ENCODE measurements at places on chromosomes 6 and 20. TPM values are rescaled to one million over a fixed set of nuclear protein-coding genes. Genes with fewer than 3 reads are reported as not detected.

DNA sequence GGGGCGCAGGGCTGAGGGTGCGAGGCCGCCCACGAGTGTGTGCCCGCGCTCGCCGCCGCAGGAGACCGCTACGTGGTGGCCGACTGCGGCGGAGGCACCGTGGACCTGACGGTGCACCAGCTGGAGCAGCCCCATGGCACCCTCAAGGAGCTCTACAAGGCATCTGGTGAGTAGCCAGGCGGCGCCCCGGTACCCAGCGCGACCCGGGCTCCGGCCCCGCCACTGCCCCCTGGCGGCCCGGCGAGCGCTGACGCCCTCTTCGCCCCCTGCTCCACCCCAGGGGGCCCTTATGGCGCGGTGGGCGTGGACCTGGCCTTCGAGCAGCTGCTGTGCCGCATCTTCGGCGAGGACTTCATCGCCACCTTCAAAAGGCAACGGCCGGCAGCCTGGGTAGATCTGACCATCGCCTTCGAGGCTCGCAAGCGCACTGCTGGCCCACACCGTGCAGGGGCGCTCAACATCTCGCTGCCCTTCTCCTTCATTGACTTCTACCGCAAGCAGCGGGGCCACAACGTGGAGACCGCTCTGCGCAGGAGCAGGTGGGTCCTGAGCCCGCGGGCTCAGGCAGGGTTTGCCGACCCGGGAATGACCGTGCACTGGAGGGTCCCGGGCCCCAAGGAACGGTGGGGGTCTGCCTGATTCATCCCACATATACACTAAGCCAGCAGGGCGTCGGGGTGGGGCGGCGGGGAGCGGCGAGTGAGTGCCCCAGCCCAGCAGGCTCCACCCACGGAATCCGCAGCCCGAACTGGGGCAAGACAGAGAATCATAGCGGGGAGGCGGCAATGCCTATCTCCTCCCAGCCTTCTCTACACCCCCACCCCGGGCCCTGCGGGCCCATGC is 17.4 kb downstream of the HSPA12B start:
- no peak overlapping the region for H3K4me3 ChIP-seq
- no peak for DNase-seq
- H3K27ac ChIP-seq = no peak overlapping the region
- H3K27me3 ChIP-seq = no peaks in the 10 kb centered on the region
- no peaks in the 10 kb centered on the region for H3K36me3 ChIP-seq
- H3K4me1 ChIP-seq = no peaks in the 10 kb centered on the region

GRCh38 chr6:2403546-2403945 is 158.1 kb upstream of the GMDS start:
- H3K27me3 ChIP-seq = no peaks in the 10 kb centered on the region
- H3K27ac ChIP-seq = no peak overlapping the region
- peaks cover 2% of the 10 kb centered on the region for H3K36me3 ChIP-seq
- no peak overlapping the region for H3K4me3 ChIP-seq
- DNase-seq = no peak

GRCh38 chr6:97052896-97053295 is 128.4 kb downstream of the KLHL32 start:
- no peak for DNase-seq
- H3K27ac ChIP-seq = no peak overlapping the region
- no peaks in the 10 kb centered on the region for H3K36me3 ChIP-seq
- peaks cover 2% of the 10 kb centered on the region for H3K4me1 ChIP-seq

DNA sequence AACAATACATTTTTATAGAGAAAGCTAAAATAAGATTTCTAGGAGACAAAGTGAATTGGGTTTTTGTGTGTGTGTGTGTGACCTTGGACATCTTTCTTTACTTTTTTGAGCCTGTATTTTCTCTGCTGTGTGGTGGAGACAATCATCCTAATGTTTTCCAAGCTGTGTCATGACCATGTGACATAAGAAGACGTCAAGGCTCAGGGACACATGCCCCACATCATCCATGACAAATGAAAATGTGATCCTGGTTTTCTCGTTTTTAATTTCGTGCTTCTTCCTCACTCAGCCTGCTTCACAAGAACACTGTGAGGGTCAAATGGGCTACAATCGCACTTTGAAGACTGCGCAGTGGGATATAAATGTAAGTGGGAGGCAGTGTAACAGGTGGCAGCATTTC is 3.9 kb upstream of the BTNL2 start:
- no peak for DNase-seq
- peaks cover 2% of the 10 kb centered on the region for H3K27me3 ChIP-seq
- H3K4me3 ChIP-seq = no peak overlapping the region
- no peaks in the 10 kb centered on the region for H3K36me3 ChIP-seq

DNA sequence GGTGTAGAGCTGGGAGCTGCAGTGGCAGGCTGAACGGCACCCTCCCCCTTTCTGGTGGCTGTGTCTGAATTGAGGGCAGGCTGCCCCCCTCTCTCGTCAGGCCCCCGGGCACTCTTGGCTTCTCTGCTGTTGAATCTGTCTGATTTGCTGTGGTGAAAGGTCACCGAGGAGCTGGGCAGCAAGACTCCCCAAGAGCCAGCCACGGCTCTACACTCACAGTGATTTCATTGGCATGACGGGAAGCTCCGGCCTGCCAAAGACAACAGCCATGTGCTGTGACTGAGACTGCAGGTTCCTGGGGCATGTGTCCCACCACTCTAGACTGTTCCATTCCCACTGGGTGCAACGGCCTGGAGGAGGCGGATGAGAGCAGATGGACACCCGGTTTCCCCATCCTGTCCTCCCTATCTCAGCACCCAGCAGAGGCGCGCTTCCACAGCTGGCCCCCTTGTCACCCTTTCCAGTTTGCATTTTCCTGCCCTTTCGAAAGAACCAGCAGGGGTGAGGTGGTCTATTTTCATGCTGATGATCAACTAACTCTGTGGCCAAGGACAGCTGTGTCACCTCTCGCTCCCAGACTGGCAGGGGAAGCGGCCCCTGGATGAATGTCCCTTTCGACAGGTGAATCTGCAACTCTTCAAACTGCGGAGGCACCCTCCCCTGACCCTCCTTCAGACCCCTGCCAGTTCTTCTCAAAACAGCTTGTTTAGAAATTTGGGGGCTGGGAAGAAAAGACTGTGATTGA is 2.2 kb downstream of the APCDD1L start:
- H3K27ac ChIP-seq = no peak overlapping the region
- no peaks in the 10 kb centered on the region for H3K36me3 ChIP-seq
- no peak overlapping the region for H3K4me3 ChIP-seq
- H3K4me1 ChIP-seq = no peaks in the 10 kb centered on the region
- H3K27me3 ChIP-seq = no peaks in the 10 kb centered on the region
- peak; percentile 88 for DNase-seq

DNA sequence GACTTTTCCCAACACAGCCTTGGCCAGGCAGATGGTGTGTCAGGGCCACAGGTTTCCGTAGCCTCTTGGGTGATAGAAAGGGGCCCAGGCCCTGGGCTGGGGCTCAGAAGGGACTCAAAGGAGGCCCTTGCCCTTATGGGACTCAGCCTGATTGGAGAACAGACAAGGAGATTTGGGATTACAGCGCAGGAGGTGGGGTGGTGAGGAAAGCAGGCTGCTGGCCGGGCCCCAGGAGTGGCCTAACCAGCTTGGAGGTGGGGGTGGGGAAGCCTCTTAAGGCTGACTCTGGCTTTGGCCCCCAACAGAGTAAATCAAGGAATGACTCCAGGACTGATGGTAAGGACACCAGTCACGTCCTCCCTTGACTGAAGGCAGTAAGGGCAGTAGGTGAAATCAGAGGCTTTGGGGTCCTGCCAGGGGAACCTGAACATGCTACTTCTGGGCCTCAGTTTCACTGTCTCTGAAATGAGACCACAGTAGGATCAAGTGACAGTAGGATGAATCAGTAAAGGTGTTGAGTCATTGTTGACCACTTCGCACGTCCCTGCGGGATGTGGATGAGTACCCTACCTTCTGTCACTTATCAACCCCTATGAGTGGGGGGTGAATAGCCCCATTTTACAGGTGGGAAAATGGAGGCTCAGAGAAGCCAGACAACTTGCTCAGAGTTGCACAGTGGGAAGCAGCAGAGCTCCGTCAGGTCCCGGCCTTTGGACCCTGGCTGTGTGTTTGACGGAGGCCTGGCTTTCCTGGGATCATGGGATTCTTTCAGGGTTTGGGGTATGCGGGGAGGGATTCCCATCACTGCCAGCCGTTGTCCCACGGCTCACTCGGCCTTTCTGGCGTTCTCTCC is 4.5 kb downstream of the SNAI1 start:
- H3K4me3 ChIP-seq = no peak overlapping the region
- H3K27ac ChIP-seq = no peak overlapping the region
- peaks cover 1% of the 10 kb centered on the region for H3K27me3 ChIP-seq
- no peaks in the 10 kb centered on the region for H3K36me3 ChIP-seq
- no peaks in the 10 kb centered on the region for H3K4me1 ChIP-seq

DNA sequence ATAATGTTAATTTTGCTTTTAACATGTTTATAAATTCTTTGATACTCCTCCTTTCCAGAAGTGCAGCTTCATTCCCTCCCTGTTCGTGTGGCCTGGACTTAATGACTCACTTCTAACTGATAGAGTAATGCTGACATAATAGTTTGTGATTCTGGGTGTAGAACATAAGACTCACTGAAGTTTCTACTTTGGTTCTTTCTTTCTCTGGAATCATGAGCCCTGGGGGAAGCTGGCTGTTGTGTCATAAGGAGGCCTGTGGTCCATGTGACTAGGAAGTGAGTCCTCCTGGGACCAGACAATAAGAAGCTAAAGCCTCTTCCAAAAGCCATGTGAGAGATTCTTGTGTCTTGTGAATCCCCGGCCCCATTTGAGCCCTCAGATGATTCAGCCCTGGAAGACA is 30.5 kb upstream of the HLA-G start:
- no peaks in the 10 kb centered on the region for H3K27me3 ChIP-seq
- no peak for DNase-seq
- no peak overlapping the region for H3K4me3 ChIP-seq
- no peak overlapping the region for H3K27ac ChIP-seq
- no peaks in the 10 kb centered on the region for H3K36me3 ChIP-seq

DNA sequence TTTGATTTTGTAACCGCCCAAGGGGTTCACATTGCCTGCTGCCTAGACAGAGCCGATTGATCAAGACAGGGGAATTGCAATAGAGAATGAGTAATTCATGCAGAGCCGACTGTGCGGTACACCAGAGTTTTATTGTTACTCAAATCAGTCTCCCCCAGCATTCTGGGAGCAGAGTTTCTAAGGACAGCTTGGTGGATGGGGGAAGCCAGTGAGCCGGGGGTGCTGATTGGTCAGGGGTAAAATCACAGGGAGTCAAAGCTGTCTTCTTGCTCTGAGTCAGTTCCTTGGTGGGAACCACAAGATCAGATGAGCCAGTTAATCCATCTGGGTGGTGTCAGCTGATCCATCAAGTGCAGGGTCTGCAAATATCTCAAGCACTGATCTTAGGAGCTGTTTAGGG is 60.0 kb upstream of the EZR start:
- no peak overlapping the region for H3K4me3 ChIP-seq
- no peaks in the 10 kb centered on the region for H3K36me3 ChIP-seq
- H3K27ac ChIP-seq = no peak overlapping the region
- DNase-seq = no peak

DNA sequence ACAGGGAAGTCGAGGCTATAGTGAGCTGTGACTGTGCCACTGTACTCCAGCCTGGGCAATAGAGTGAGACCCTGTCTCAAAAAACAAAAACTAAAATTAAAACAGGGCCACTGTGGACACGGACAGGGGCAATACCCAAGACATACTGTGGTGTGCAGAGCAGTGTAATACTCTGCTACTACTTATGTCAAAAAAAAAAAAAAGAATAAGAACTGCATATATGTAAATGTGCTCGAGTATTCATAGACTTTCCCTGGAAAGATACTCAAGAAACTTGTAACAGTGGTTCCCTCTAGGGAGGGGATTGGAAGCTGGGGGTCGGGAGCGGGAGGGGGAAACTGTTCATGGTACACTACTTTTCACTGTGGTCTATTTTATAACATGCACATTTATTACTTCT is 15.9 kb downstream of the SPDEF start:
- no peak overlapping the region for H3K27ac ChIP-seq
- no peaks in the 10 kb centered on the region for H3K36me3 ChIP-seq
- H3K4me3 ChIP-seq = no peak overlapping the region
- DNase-seq = no peak
- H3K4me1 ChIP-seq = no peaks in the 10 kb centered on the region

- no peaks in the 10 kb centered on the region for H3K36me3 ChIP-seq
- no peaks in the 10 kb centered on the region for H3K4me1 ChIP-seq
- no peak overlapping the region for H3K27ac ChIP-seq
- H3K4me3 ChIP-seq = no peak overlapping the region
- DNase-seq = no peak
Observed at GRCh38 chr6:112475083-112475482, 128.0 kb downstream of the RFPL4B start.

DNA sequence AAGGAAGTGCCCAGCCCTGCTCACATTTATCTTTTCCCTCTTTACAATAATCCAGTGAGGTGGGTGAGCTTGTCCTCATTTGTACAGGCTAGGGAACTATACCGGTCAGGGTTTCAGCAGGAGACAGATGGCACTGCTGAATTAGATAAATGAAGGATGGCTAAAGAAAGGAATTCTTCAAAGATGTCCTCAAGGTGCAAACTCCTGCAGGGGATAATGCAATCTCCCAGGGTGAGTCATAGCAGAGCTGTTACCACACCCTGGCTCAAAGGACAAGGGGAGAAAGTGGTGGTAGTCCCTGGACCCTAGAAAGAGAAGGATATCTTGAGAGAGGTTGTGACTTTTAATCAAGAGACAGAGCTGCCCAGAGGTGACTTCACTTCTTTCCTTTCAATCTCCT is 66.7 kb downstream of the RFPL4B start:
- no peaks in the 10 kb centered on the region for H3K36me3 ChIP-seq
- no peak overlapping the region for H3K27ac ChIP-seq
- H3K4me1 ChIP-seq = no peaks in the 10 kb centered on the region
- DNase-seq = no peak

DNA sequence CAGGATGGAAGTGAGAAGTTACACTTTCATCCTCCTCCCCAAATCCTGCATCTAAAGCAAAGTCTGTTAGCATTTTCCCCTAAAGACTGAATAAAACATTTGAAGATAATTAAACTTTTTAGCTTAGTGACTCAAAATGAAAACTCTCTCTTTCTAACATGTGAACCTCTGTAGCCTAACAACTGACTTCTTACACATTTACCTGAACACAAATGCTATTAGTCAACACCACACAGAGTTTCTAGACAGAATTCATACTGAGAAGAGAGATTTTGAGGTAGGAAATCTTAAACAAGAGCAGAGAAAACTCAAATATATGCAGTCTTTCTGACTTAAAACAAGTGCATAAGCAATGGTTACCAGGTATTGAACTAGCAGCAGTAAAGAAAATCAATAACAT is 149.9 kb upstream of the SMLR1 start:
- H3K36me3 ChIP-seq = no peaks in the 10 kb centered on the region
- H3K4me3 ChIP-seq = no peak overlapping the region
- DNase-seq = no peak
- no peaks in the 10 kb centered on the region for H3K4me1 ChIP-seq
- H3K27ac ChIP-seq = no peak overlapping the region

- DNase-seq = no peak
- peaks cover 5% of the 10 kb centered on the region for H3K4me1 ChIP-seq
- no peak overlapping the region for H3K27ac ChIP-seq
- H3K27me3 ChIP-seq = no peaks in the 10 kb centered on the region
- H3K4me3 ChIP-seq = no peak overlapping the region
Observed at GRCh38 chr6:155227046-155227445, 36.8 kb upstream of the CLDN20 start.

- H3K27ac ChIP-seq = no peak overlapping the region
- H3K4me3 ChIP-seq = no peak overlapping the region
- no peak for DNase-seq
- no peaks in the 10 kb centered on the region for H3K36me3 ChIP-seq
Observed at GRCh38 chr6:53301801-53302537, 46.8 kb downstream of the ELOVL5 start.

Gene EFCAB8
- total RNA-seq = 1.1 TPM

Gene FAM83D
- total RNA-seq = 6.1 TPM

Gene CD93
- 160 TPM for total RNA-seq

Gene PLCB1
- 35.0 TPM for total RNA-seq

Gene RAD21L1
- not detected for total RNA-seq
